ENCODE measurements at places on chromosomes 11 and 22.

DNA sequence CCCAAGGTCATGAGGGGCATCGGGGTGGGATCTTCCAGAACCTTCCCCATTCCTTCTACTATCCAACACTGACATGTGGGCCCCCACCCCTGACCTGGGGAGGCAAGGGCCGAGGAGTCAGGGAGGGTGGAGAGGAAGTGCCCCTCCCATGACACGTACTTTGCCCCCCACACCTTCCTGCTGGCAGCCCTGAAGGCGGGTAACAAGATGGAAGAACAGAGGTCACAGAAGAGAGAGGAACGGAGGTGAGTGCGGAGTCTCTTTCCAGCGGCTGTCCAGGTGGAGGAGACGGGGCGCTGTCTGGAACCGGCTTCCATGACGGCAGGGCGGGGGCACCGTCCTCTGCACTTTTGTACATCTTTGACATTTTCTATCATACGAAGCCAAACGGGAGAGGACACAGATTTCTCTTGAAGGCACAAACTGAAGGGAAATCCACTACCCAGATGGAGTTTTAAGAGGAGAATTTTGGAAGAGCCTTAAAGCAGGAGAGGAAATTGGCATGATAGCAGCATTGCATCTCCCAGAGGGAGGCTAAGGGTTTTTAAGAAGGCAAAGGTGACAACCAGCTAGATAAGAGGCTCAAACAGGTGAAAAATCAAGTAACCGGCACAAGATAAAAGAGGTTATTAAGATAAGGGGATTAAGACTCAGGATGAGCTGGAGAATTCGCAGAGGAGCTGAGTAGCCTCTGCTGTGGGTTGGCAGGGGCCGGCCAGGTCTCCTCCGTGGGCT lies 16.7 kb downstream of the OSBPL5 start:
- no peak for DNase-seq

GRCh38 chr11:44880511-44880910 lies 70.2 kb downstream of the TP53I11 start:
- no peak for DNase-seq

DNA sequence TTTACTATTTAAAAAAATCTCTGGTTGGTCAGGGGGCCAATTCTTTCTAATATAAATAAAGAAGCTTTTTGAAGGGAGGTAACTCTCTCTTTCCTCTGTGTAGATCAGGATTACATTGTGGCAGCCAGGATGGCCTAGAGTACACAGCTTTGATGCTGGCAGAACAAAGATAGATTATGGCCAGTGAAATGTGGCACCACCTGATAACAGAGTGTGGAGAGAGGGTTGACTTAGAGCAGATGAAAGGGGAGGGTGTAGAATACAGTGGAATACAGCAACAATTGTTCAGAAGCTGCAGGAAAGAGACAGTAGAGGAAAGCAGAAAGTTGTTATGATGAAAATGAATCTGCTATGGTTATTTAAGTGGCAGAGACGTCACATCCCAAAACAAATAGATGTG lies 99.0 kb downstream of the FAR1 start:
- no peak for DNase-seq

DNA sequence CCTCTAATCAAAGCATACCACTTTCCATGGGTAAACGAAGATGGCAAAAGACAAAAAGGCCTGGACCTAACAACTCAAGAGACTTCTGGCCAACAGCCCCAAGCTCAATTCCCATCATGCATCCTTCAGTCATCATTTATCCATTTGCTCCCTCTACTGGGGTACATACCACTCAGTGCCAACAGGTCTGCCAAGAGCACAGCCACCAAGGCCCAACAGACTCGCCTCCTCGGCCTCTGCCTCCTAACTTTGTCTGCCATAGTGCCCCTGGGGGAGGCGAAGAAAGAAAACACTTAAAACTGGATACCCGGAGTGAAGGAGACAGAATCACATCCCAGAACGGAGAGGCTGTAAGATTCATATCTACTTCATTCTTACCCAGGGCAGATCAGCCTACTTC lies 1.1 kb downstream of the HYOU1 start:
- no peak for DNase-seq

- no peak for DNase-seq
Measured at GRCh38 chr11:121369366-121369765, 76.8 kb downstream of the SC5D start.

GRCh38 chr11:6545917-6546605 lies 49.0 kb downstream of the DNHD1 start:
- DNase-seq: no peak

DNA sequence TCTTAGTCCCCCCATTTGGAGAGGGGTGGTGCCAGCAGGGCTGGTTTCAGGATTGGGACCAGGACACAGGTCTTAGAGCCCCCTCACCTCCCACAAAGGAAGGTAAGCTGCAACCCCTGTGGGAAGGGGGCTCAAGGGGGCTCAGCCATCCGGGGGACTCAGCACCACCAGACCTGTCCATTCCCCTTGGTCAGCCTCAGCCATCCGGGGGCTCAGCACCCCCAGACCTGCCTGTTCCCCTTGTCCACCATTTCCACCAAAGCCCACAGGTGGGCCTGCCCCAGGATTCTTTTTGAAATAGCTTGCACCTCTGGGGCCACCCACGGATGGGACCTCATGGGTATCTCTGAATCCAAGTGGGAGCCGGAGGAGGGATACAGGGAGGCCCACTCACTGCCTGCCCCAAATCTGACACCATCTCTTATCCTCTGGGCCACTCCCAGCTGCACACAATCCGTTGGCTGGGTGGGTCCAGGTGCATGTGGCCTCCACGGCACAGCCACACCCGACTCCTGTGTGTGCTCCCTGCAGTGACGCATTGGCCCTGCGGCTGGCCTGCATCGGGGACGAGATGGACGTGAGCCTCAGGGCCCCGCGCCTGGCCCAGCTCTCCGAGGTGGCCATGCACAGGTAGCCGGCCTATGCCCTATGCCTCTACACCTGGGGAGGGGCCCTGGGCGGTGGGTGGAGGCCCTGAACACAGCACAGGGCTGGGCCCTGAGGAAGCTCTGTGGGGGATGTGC lies 15.9 kb downstream of the MCAT start:
- DNase-seq: no peak

GRCh38 chr11:66333220-66333877 lies 2.9 kb downstream of the RIN1 start:
- DNase-seq: no peak

GRCh38 chr11:129322941-129323340 lies 52.7 kb upstream of the BARX2 start:
- DNase-seq: no peak

GRCh38 chr11:117179048-117179999 lies 781 bp downstream of the SIDT2 start:
- peak; percentile 37 for DNase-seq

Measured in activated T-cell treated with anti-CD3 and anti-CD28 coated beads for 48 hours (primary cell).